Kidney tubule cell (primary cell): ENCODE measurements at places on chromosomes 11 and 22.

DNA sequence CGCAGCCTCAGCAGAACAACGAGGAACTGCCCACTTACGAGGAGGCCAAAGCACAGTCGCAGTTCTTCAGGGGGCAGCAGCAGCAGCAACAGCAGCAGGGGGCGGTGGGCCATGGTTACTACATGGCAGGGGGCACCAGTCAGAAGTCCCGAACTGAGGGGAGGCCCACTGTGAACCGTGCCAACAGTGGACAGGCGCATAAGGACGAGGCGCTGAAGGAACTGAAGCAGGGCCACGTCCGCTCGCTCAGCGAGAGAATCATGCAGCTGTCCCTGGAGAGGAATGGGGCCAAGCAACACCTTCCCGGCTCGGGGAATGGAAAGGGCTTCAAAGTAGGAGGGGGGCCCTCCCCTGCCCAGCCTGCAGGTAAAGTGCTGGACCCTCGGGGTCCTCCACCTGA, 31.6 kb downstream of the AMOTL1 start:
- no peak for DNase-seq

DNA sequence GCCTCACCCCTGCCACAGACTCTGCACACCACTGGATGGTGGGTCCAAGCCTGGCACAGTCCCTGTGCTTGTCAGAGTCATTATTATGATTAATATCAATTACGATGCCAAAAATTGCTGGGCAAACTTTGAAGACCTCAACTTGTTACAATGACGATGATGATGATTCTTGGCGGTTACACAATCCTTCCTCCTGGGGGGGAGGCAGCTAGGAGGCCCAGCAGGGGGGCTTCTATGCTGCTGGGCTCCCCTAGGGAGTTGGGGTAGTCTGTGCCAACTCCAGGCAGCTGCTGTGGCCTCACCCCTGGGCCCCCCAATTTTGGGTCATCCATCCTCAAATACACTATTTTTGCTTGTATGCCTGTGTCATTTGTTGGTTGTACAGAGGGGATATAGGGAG, 12.0 kb downstream of the SLC35E4 start:
- no peak for DNase-seq

DNA sequence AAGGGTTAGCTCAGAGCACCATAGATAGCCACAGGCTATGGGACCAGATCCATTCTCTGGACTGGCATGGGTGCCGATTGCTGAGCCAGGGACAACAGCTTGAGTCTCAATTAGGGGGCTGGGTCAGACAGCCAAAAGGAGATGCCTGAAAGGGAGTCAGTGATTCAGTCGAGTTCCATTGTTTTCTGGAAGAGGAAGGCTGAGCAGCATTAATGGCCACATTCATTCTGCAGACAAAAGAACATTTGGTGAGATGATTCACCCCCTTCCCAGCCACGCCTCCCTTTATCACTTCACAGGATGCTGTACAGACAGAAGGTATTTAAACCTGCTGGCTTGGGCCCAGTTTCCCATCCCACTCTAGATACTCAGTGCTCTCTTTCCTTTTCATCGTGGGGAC, 131.9 kb downstream of the ADAMTS15 start:
- peak; percentile 95 for DNase-seq

DNA sequence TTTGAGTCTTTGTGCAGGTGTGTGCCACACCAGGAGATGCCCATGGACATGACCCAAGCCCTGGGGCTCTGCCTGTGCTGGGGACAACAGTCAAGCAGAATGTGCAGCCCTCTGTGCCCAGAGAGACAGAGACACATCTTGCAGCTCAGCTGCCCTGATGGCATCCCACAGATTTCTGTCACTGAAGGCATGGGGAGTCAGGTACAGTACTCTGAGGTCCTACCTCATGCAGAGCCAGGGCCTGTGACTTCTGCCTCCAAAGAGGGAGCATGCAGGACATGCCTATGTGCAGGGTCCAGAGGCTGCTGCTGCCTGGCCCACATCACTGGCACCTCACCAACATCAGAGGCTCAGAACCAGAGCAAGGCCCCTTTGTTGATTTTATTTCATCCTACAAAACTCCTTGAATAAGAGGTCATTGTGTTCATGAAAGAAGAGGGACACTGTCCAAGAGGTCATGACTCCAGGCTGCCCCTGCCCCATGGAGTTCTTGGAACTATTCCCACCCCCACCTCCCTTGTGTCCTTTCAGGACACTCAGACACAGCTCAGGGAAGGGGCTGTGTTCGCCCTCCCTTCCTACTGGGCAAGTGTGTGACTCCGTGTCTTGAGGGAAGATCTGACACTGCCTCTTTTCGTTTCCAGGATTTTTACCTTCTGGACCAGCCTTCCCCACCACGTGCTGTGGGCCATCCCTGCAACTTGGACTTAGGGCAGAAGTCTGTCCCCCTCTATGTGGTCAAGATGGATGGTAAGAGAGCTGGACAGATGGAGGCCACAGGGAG, 62.3 kb downstream of the BTG4 start:
- no peak for DNase-seq

DNA sequence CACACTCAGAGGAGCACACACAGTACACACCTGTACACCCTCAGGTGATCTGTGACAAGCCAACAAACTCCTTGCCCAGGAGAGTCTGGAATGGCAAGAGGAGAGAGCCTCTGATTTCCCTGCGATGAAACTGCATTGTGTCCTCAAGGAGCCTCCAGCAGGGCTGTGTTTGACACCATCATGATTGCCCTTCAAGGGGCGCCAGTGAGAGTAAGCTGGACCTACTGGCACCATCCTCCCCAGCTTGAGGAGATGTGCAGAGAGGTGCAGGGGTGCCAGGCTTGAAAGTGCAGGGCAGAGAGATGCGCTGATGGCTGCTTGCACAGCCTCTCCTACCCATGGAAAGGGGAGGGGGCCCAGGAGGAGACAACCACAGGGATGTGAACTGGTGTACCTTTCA, 188.8 kb upstream of the CADM1 start:
- no peak for DNase-seq

DNA sequence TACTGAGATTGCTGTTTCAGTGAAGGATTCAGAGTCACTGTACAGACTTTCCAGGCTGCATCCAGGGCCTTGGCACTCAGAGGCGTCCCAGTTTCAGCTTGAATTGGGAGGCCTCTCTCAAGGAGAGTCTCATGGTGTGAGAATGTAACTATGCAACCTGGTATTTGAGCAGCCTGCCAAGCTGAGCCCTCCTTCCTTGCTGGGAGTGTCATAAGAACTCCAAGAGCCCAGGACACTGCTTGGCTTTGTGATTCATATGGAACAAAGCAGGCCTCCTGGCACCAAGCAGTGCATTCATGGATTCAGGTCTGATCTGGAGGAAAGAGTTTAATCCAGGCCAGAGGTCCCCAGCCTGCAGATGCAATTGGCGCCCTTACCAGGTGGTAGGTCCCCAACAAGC, 171.7 kb downstream of the DBX1 start:
- DNase-seq = peak; percentile 81

- DNase-seq = no peak
Measured at GRCh38 chr11:17230867-17231851, 23.4 kb upstream of the PIK3C2A start.

GRCh38 chr11:111207213-111207612, 38.3 kb upstream of the POU2AF2 start:
- no peak for DNase-seq

- no peak for DNase-seq
Measured at GRCh38 chr11:7668464-7668863, 4.8 kb downstream of the CYB5R2 start.

DNA sequence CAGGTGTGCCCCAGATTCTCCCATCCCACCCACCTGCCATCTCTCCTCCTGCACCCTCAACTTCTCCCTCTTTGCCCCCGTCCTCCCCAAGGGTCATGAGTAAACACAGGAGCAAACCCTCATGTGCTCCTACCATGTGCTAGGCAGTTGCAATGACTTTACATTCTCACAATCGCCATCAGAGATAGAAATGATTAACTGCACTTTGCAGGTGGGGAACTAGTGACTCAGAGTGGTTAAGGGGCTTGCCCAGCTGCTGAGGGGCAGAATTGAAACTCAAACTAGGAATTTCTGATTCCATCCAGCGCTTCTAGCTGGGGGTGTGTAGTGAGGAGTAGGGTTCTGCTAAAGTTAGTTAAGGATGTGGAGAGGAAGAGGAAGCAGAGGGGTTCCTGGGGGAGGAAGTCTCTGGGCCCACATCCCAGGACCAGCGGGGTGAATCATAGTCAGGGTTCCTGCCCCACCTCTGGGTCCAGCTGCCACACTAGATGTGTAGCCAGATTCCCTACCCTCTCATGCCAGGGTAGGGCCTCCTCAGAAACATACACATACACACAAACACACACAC, 16.0 kb upstream of the PRG2 start:
- peak; percentile 92 for DNase-seq
